SK-N-DZ (cell line): ENCODE measurements at places on chromosomes 7 and 10.
A peak's percentile ranks its signal among the peaks of the same experiment; 100 is the strongest.

- peak; percentile 47 for DNase-seq
These were observed 166.8 kb downstream of the IQUB start for GRCh38 chr7:123367484-123368122.

- no peak for DNase-seq
These were observed 58.1 kb upstream of the MXI1 start for GRCh38 chr10:110149259-110149658.

DNA sequence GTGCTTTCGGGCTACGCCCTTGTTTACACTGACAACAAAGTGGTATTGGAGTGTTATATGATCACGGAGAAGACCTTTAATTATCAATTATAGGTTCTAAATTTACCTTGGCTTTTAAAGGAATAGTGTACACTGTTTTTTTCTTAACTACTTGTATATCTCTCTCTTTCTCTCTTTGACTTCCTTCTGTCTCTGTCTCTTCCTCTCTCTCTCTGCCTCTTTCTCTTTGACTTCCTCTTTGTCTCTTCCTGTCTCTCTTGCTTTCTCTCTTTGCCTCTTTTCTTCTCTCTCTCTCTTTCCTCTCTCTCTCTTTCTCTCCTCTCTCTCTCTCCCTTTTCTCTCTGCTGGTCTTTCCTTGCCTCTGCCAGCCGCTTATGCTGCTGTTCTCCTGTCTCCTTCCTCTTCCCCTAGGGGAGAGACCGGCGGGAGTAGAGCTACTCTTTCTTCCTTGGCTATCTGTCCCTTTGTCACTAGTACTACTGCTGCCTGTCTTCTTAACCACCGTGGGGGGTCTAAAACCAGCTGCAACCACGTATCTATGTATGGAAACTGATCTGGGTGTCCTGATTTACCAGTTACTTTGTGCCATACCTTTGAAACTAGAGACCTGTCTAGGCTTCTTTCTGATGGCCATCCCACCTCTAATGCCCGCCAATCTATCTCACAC is 36.9 kb upstream of the GSDME start:
- no peak for DNase-seq

DNA sequence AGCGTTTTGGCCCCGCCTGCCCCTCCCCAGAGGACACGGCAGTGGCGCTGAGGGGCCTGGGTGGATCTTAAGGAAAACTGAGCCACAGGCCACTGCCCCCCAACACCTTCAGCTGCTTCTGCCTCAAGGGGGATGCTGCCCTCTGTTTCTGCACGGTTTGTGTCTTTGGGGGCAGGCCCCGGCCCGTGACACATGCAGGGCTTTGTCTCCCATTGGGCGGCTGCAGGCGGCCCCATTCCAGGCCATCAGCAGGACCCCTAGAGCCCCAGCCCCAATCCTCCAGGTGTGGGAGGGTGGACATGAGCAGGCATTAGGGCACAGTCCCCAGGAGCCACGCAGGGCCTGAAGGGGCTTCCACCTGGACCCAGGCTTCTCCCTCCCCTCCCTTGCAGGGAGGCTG is 25.3 kb upstream of the PPP2R2D start:
- DNase-seq: no peak

- no peak for DNase-seq
These were observed 52.4 kb upstream of the DNAJB6 start for GRCh38 chr7:157284229-157285014.

DNA sequence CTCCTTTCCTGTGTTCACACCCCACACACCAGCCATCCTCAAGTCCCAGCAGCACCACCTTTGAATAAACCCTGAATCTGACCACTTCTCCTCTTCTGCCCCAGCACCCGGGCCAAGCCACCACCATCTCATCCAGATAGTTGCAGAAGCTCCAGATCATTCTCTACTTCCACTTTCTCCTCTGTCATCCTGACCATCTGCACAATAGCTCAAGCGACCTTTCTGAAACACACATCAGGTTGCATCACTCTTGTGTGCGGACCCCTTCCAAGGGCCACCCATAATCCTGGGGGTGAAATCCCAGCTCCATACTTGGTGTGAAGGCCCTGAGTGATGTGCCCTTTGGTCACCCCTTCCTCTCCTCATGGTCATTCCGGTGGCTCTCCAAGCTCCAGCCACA is 187.4 kb upstream of the GALNT17 start:
- no peak for DNase-seq

DNA sequence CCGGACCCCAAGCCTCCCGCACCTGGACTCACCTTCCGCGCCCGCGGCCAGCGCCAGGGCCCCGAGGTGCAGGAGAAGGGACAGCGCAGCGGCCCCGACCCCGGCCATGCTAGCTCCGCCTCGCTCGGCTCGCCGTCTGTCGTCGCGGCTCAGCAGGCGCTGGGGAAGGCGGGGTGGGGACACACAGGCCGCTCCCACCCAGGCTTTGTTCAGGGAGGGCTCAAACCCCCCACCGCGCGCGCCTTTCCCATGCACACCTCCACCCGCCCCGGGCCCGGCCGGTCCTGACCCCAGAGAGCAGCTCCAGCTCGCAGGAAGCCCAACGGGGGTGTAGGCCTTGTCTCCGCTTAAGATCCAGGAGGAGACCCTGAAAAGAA is at the start of gene KCP:
Gene KCP (minus strand): TSS at position 141 of the 377 bp plus-strand sequence. CDS start 33 bp downstream, at position 108.
- DNase-seq: peak; percentile 66

- no peak for DNase-seq
These were observed 16.3 kb upstream of the INMT start for GRCh38 chr7:30735631-30736030.

GRCh38 chr10:13634207-13634606 is 47.4 kb downstream of the PRPF18 start:
- no peak for DNase-seq

GRCh38 chr7:132240262-132240661 is 336.0 kb downstream of the PLXNA4 start:
- DNase-seq: no peak

- DNase-seq: no peak
These were observed 37.0 kb upstream of the NRF1 start for GRCh38 chr7:129574487-129574886.

GRCh38 chr10:74021248-74022055 is 23.5 kb downstream of the VCL start:
- no peak for DNase-seq

GRCh38 chr7:56030340-56030739 is 20.9 kb downstream of the PSPH start:
- peak; percentile 61 for DNase-seq

DNA sequence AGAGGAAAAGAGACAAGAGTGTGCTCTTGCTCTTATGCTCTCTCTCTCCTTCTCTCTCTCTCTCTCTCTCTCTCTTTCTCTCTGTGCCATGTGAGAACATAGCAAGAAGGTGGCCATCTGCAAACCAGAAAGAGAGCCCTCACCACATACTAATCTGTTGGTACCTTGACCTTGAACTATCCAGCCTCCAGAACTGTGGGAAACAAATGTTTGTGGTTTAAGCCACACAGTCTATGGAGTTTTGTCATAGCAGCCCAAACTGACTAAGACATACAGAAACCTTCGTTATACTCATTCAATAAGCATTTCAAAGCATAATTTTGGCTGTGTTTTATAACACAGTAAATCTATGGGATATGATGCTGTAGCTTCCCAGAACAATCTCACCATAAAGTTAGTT is 56.4 kb upstream of the PLPP4 start:
- no peak for DNase-seq

- peak; percentile 50 for DNase-seq
These were observed 33.9 kb upstream of the SLC29A3 start for GRCh38 chr10:71285180-71285545.

GRCh38 chr7:11343818-11344413 is 370.2 kb downstream of the PHF14 start:
- peak; percentile 63 for DNase-seq

GRCh38 chr10:76231286-76231934 is 800.0 kb downstream of the LRMDA start:
- DNase-seq: no peak

DNA sequence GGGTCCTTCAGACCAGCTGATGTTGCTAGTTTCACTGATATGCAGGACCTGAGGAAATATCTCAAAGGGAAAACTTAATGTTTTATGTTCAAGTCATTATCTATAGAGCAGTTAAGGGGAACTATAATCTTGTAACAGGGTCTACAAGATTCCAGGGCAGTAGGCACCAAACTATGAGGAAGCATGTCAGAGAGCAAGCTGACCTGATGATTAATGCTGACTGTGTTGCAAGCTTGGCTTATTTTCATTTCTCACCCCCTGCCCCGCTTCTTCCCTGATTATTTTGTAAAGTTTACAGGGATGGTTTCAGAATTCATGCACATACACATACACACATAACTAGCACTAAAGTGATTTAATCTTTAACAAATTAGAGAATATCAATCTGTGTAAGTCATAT is 84.3 kb upstream of the CACNA2D1 start:
- no peak for DNase-seq

GRCh38 chr7:1810521-1810920 is 140.4 kb downstream of the ELFN1 start:
- DNase-seq: no peak

- DNase-seq: no peak
These were observed 322.6 kb downstream of the DGKB start for GRCh38 chr7:14579971-14580370.

DNA sequence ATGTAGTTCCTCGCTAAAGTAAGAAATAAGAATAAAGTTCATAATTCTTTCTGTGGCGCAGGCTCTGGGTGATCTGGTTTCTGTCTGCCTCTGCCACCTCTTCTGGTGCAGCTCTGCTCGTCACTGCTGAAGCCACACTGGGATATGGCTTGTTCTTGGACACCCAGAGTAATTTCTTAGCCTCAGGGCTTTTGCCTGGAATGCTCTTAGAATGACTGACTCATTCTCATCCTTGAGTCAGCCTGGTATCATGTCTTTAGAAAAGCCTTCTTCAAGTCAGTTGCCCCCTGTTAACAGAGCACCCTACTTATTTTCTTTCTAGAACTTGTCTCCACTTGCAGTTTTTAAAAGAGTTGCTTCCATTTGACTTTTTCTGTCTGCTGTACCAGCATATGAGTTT is 2.0 kb downstream of the ZSCAN25 start:
- DNase-seq: no peak

DNA sequence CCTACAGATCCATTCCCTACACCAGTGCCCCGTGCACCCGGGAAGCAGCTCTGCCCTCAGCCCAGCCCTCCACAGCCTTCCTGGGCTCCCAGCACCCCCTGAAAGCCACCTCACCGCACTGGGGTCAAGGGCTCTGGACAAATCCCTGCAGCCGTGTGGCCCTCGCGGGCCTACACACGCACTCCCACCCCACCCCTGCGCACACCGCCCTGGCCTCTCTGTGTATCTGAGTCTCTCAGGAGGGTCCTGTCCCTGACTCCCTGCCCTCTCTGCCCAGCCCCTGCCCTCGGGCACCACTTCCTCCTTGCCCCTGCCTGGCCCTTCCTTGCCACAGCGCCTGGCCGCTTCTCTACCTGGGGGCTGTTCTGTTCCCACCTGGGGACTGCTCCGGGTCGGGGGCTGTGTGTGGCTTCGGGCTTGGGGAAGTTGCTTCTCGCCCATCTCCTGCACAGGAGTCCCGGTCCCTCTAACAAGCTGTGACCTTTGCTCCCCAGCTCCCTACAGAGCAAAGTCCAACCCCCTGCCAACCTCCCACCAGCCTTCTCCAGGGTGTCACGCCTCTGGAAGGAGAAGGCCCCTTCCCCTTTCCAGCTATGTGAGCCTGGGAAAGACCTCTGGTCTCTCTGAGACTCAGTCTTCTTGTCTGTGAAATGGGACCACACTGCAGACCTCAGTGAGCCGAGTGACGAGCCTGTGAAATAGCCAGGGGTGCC is 1.5 kb downstream of the TMEM184A start:
- no peak for DNase-seq

DNA sequence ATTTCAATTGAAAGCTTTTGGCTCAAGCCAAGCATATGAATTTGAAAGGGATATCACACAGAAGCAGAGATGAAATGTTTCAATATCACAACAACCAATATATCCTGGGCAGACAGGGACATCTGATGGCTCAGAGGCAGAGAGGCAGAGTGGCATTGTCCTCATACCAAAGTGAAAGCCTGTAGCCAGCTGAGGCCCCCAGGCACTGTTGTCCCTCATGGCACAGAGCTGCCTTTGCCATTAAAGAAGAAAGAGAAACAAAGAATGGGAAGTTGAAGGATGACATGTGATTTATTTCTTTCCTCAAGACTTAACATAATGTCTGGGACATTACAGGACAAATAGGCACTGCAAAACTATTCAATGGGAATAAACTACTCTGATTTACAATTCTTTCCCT is 504.3 kb upstream of the PCDH15 start:
- no peak for DNase-seq

- no peak for DNase-seq
These were observed 16.0 kb downstream of the RASGEF1A start for GRCh38 chr10:43250615-43251418.

GRCh38 chr7:105653441-105654005 is 72.2 kb upstream of the EFCAB10 start:
- DNase-seq: no peak

DNA sequence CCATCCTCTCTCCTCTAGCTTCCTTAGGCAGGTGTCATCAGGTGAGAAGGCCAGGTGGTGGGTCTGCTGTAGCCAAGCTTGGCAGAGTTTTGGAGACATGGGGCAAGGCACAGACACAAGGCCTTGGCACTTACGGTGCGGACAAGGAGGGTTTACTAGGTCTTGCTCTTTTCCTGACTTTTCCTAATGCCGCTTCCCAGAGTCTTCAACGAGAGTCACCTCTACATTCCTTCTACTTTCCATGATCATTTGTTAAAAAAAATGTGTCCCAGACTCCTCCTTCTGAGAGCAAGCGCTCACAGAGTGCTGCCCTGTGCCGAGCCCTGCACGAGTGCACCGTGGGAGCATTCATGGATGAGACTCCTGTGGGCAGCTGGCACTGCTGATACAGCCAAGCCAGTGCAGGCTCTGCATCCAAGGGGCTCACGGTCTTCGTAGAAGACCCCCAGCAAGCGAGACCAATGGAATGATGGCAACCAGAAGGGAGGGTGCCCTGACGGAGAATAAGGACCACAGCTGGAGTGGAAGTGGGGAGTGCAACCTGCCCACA is 243.0 kb upstream of the MKI67 start:
- no peak for DNase-seq

GRCh38 chr10:62084451-62084850 is 183.0 kb downstream of the ARID5B start:
- no peak for DNase-seq

- no peak for DNase-seq
These were observed 136.1 kb downstream of the ICA1 start for GRCh38 chr7:8125680-8126444.

GRCh38 chr10:4532467-4532866 is 293.5 kb upstream of the AKR1E2 start:
- no peak for DNase-seq

DNA sequence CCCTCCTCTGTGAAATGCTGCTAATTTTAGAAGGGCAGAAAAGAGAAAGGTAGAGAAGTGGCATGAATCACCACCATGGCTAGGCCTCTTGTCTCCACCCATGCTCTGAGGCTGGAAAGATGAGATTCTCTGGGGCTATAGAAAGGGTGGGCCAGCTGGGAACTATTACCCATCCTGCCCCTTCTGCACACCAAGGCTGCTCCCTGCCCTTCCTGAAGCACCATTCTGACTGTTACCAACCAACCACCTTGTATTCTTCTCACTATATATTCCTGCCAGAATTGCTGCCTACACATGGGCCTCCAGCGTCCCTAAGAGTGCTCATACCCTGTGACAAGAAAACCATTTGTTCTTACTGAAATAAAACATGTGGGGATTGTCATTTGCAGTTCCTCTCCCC is 11.4 kb upstream of the DLX6 start:
- no peak for DNase-seq

GRCh38 chr10:132835848-132836233 is 49.9 kb upstream of the NKX6-2 start:
- no peak for DNase-seq
